ENCODE measurements at places on chromosomes 11 and 22.

DNA sequence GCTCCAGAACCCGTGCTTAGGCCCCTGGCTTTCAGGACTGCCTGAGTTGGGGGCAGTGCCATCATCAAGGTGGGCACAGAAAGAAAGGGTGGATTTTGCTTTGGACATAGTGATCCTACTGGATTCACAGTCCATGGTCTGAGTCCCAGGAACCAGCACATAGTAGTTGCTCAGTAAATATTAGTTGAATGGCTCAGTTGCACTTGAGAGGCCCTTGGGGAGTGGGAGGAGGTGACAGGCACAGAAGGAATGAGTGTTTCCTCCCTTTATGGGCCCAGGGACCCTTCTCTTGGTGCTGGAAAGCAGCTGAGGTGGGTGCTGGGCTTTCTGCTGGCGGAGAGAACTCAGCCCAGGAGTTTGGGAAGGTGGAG is 16.6 kb downstream of the ARHGEF17 start:
- DNase-seq: no peak

GRCh38 chr11:77821349-77821851 is 456 bp downstream of the AAMDC start:
- peak; percentile 20 for DNase-seq

DNA sequence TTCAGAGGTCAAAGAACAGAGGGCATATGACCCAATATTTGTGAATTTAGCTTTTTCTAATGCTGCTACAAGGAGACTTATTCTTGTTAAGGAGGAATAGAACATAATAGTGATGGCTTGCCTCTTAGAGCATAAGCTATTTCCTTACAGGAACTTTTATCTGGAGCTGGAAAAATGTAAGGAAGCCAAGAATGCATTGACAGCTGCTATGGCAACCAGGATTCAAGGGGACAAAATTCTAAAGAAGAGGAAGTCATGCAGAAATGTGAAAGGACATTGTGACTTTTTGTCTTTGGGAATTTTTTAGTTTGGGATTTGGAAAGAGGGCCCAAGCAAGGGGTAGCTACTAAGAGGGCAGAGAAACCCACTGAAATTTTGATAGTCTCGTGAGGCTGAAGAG is 51.1 kb downstream of the EHF start:
- no peak for DNase-seq

DNA sequence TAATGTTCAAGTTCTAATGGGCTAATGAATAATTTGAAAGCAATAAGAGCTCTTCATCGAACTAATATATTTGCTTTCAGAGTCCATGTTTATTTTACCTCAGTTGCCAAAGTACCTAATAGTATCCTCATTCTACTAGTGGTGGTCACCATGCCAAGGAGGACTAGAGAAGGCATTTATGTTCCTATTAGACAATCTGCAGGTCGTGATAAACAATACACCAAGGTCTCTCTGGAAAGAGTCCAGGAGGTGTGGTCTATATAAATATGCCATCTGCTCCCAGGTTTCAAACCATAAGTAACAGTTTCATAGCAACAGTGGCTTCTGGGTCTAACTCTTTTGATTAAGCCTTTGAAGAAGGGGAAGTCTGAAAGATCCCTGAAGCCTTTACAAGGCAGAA is 42.9 kb downstream of the ARFGAP3 start:
- no peak for DNase-seq

- DNase-seq: no peak
These were observed 101.7 kb downstream of the SNX19 start for GRCh38 chr11:130814440-130815096.

DNA sequence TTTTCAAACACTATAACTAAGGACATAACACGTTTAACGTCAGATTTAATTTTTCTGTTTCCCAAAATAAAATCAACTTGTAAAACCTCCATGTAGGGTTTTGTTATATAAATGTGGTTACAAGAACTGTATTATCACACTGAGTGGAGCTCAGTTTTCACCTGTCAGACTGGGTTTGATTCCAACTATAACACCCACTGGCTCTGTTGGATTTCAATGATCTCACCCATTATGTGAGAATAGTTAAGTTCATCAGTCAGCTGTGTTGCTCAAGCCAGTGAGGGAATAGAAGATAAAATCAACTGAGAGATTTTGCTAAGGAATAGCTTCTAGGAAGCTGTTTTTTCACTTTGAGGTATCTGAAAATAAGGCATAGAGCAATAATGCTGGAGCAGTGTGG is 5.1 kb upstream of the OR52R1 start:
- DNase-seq: no peak

DNA sequence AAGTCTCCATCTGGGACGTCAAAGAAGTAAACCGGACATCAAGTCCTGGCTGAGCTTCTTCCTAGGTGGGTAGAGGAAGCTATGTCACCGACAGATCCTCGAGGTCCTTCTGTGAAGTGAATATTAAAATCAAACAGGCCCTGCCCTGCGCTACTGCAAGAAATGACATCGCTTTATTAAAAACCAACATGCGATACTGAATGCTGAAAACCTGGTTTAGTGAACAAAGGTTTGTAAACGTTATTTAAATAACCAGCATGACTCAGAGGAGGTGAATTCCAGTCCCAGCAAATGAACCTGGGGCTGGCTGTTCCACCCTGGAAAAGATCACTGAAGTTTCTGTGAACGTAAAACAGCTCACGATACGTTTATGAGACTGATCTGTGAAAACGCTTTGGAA is 645 bp downstream of the RTCB start:
- no peak for DNase-seq

DNA sequence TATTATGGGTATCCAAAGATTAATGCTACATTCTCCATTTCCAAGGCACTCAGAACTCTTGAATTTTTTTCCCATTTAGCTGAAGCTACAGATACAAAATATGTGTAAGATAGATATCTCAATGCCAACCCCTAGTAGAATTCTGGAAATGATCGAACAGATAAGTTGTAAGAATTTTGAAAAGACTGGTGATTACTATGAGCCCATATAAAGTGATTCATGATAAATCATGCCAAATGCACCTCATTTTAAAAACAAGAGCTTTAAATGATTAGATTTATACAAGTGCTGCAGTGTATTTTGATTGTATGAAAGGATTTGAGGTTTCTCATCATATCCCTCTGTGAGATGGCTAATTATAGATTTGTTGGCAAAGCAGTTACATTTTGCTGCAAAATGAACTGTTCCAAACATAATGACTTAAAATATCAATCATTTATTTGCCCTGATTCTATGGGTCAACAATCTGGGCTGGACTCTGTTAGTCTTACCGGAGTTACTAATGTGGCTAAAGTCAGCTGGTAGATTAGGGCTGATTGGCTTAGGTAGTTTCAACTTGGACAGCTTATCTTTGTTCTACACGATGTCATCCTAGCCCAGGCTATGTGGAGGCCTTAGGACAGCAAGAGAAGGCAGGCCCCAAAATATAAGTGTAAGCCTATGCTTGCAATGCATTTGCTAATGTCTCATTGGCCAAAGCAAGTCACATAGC is 3.4 kb downstream of the OR10V1 start:
- DNase-seq: no peak

GRCh38 chr11:123474994-123475393 is 44.9 kb downstream of the GRAMD1B start:
- no peak for DNase-seq

GRCh38 chr11:2846056-2846455 is 39.5 kb downstream of the CDKN1C start:
- DNase-seq: no peak

DNA sequence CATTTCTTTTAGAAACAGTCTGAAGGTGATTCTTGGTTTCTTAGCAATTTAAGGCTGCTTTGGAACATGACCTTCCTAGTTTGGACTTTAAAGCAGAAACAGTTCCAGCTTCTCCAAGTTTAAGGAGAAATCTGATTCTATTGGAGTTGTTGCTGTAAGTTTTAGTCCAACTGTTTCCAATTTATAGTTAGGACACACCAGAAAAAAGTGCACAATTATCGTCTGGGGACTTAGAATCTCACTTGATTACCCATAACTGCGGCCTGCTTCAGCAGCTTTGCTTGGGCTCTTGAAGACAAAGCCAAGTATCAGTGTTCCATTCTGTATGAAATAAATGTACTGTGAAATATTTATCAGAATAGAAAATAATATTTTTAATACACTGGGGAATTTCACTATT is 246.6 kb downstream of the TMEM135 start:
- no peak for DNase-seq

DNA sequence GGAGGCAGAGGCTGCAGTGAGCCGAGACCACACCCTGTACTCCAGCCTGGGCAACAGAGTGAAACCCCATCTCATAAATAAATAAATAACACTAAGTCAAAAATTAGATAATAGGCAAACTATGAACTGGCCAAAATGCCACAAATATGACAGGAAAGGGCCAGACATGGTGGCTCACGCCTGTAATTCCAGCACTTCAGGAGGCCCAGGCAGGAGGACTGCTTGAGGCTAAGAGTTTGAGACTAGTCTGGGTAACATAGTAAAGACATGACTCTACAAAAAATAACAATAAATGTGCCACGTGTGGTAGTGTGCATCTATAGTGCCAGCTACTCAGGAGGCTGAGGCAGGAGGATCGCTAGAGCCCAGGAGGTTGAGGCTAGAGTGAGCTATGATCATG is 19.9 kb downstream of the SEC14L6 start:
- DNase-seq: no peak

DNA sequence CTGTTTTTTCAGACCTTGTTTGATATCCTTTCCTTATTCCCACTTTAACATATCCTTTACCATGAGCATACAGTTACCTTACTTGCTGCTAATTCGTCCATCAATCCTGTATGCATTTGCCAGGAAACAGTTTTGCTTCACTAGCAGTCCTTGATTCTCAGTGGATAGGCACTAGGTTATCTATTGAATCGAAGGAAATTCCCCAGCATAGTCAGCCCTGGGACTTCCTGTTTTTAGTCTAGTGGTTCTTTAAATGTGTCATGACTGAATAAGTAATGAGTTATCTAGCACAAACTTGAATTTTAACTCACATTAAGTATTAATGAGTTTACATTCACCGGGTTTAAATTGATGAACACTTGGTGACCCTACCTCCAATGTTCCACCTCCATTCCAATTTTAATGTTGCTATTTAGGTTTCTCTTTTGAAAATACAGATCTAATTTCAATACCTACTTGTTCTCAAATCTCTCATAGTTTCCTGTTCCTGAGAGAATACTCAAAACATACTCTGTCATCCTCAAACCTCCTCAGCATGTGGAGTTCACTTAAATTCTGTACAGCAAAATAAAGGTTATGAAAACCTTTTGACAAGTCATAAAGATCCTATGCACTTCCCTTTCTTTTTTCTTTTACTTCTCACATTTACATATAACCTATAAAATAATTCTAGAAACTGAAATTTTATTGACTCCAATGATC is 1375.1 kb upstream of the TENM4 start:
- no peak for DNase-seq

- no peak for DNase-seq
These were observed 5.1 kb downstream of the SHISAL1 start for GRCh38 chr22:44307509-44308169.

DNA sequence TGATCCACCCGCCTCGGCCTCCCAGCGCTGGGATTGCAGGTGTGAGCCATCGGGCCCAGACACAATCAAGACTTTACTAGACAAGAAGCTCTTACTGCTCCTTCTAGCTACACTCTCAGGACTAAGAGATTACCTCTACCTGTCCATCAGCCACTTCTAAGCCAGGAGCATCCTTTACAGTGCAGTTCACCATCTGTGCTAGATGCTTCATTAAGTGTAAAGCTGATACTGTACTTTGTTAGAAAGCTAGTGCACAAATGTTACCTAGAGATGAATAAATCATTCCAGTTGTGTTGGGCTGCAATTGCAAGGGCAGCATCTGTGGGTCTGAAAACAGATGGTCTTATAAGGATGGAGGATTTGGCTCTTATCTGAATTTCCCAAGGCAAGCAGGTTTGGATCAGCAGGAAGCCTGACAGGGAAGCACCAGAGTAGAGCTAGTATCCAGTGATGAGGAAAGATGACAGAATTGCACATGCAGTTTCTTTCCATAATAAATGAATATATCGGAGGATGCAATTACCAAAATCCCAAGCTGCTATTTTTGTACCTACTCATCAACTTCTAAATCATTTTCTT is 58.3 kb downstream of the FAM168A start:
- DNase-seq: no peak

GRCh38 chr22:25407226-25407858 is 157.1 kb upstream of the GRK3 start:
- no peak for DNase-seq

DNA sequence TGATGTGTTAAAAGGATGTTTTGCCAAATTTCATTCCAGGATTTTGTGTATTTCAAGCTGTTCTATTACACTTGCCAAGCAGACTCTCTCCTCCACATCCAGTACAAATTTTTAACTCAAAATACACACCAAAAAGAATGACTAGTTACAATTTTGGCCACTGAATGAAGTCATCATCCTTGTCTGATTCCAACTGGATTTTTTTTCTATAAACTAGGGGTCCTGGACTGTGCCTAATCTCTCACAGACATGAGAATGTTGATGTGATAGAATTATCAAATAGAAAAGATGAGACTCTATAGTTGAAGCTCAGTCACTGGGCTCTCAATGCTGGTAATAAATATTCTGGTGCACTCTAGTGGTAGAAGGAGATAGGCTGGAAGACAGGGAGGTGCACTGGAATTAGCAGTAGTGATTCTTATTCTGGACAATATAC is 85.8 kb downstream of the FANCF start:
- no peak for DNase-seq
